Amniotic stem cell (primary cell): ENCODE measurements at places on chromosomes 1 and 21.

- no peak for DNase-seq
These were observed 15.4 kb upstream of the ARF1 start for GRCh38 chr1:228066891-228067654.

DNA sequence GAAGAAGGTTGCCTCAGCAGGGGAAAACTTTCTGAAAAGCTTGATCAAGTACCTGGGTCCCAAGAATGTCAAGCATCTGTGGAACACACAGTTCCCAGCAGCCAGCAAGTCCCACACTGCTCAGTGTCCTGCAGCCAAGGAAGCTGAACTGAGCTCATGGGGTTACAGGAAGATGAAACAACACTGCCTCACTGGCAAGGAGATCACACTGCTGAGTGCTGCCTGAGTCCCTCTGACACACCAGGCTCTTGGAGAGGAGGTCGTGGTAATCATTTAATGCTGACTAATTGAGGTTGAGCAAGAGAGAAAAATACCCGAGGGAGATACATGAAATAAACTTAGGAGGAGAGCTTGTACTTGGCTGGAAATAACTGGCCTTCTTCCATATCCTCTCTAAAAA lies 75.2 kb downstream of the MPZL1 start:
- peak; percentile 67 for DNase-seq

DNA sequence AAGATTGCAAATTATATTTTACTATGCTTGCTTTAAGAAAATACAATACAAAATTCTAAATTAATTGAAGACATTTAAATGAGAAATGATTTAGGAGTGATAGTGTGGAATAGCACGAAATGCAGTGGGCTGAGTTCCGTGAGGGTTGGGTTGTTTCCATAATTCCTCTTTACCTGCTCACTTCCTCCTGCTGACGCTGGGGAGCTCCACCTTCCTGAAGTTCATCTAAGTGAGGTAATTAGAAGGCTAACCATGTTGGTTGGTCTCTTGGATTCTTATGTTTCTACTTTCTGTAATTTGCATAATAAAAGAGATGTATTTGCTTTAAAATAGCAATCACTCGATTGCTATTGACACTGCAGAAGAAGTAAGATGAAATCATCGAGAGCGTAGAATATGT lies 4.7 kb downstream of the OR14I1 start:
- no peak for DNase-seq

GRCh38 chr1:6426277-6426971 lies 1.8 kb downstream of the ESPN start:
- DNase-seq: no peak

DNA sequence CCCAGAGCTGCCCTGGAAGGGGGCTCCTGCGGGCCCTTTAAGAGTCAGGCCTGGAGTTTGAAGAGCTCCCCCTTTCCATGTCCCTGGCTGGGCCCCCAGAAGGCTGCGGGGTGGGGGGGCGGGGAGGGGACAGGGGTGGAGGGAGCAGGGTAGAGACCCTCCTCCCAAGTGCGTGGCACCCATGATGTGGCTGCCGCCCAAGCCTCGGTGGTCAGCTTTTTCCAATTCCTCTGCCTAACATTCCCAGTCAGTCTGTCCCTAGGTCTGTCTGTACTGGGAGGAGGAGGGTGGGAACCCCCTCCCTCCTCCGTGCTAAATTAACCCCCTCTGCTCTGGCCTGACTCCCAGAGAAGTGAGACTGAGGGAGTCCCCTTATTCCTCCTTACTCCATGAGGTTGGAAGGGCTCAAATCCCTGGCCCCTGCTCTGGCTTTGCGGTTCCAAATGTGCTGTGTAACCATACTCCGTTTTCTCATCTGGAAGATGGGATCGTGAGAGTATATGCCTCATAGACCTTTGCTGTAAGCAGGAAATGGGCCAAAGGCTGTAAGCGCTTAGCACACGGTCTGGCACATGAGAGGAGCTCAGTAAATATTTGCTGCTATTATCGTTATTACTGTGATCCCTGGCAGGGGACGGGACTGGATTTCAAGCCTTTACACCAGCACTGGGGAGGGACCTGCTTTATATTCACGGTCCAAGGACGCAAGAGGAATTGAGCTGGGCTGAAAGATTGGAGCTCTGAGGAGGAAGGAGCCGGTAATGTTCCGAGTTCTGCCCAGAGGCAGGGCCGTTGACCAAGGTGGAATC lies 658 bp upstream of the COL16A1 start:
- no peak for DNase-seq

- DNase-seq: no peak
These were observed 21.6 kb downstream of the ITGB2 start for GRCh38 chr21:44898851-44899767.

- no peak for DNase-seq
These were observed 283.5 kb downstream of the C1orf94 start for GRCh38 chr1:34460193-34460592.

- DNase-seq: no peak
These were observed 10.5 kb upstream of the MCOLN3 start for GRCh38 chr1:85058786-85059185.

- no peak for DNase-seq
These were observed 2.4 kb downstream of the HMGB4 start for GRCh38 chr1:33866281-33866680.

DNA sequence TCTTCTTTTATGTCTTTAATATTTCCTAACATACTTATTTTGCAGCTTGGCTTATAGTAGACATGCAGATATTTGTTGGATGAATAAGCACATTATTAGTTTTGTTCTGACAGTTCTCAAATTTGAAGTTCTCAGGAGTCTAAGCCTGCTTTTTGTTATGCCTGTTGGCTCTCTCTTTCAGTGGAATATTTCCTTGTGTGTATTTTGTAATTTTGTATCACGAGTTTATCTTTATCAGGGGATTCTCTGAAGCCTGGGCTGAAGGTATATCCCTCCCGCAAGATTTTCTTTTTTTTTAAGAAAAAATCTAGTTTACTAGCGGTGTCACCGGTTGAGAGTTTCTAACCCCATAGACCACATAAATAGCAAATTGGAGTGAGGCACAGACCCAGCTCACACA lies 105.9 kb downstream of the RGL1 start:
- DNase-seq: no peak

- DNase-seq: no peak
These were observed 70.9 kb downstream of the C4BPA start for GRCh38 chr1:207174913-207175312.

GRCh38 chr21:35436899-35437298 lies 387.8 kb upstream of the RUNX1 start:
- DNase-seq: no peak

- peak; percentile 75 for DNase-seq
These were observed 23.3 kb downstream of the NAV1 start for GRCh38 chr1:201562257-201562656.

DNA sequence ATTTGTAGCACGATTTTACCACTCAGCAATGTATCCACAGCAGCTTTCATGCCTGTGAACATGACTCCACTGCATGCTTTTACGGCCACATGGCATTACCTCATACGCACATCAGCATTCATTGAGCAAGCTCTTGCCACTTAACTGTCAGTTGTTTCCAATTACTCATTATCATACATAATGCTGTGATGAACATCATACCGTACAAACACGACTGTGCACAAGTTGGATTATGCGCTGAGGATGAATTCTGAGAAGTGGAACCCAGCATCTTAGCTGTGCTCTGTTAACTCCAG lies 9.6 kb downstream of the UMODL1 start:
- DNase-seq: peak; percentile 56

- no peak for DNase-seq
These were observed at the start of gene WNT2B for GRCh38 chr1:112508278-112509004. Gene WNT2B (plus strand): TSS chr1:112508965. CDS start chr1:112509263, 298 bp downstream.

DNA sequence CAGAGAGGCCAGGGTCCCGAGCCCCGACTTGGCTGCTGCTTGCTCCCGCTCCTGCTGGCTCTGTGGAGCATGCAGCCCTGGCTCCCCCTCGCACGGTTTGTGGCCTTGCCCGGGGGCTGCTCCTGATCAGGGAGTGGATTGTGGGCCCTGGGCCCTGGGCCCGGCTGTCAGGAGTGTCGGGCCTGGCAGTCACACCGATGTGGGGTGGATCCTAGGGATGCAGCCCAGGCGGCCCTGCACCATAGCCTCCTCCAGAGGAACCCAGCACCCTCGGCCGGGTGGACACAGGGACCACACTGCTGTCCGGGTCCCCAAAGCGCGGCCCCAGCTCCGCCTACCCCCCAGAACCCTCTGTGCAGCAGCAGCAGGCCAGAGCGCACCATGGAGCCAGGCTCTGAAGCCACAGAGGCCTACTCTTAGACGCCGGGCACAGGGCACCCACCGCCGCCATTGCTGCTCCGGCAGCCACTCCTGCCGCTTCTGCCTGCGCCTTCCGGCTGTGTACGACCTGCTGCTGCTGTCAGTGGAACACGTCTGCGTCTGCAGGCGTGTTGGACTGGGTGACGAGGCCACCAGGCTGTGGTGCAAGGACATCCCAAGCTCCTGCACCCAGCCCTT lies 9.4 kb downstream of the SLX9 start:
- no peak for DNase-seq

DNA sequence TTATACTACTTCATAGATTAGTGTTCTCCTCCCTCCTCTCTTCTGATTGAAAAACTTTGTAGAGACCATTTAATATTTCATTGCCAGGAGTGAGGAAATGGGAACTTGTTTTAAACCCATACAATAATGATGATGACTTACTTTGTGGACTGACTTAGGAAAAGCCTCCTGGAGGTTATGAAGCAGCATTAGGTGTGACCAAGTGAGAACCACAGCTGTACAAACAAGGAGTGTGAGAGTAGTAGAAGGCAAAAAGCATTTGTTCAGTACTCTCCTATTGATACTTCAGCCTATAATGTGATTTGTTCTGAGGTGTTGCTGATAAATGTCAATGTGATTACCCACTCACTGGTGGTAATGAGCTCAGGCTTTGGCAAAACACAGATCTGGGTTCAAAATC lies 8.4 kb downstream of the TIPRL start:
- DNase-seq: no peak

GRCh38 chr1:222781251-222781650 lies 33.6 kb upstream of the DISP1 start:
- no peak for DNase-seq

GRCh38 chr1:245126530-245126929 lies 28.3 kb upstream of the KIF26B start:
- DNase-seq: no peak

GRCh38 chr1:180842491-180843275 lies 70.0 kb upstream of the KIAA1614 start:
- DNase-seq: no peak

GRCh38 chr1:30409476-30410152 lies 313.8 kb downstream of the MATN1 start:
- DNase-seq: no peak
